ENCODE measurements at places on chromosomes 16 and 17.

- DNase-seq: no peak
These were observed 8.9 kb downstream of the GP2 start for GRCh38 chr16:20318437-20318836.

GRCh38 chr16:70375636-70376611, 29.2 kb downstream of the DDX19A start:
- DNase-seq: no peak

- no peak for DNase-seq
These were observed 5.8 kb downstream of the DNAAF1 start for GRCh38 chr16:84150926-84151325.

- no peak for DNase-seq
These were observed 43.5 kb downstream of the SNX29 start for GRCh38 chr16:12020009-12020408.

DNA sequence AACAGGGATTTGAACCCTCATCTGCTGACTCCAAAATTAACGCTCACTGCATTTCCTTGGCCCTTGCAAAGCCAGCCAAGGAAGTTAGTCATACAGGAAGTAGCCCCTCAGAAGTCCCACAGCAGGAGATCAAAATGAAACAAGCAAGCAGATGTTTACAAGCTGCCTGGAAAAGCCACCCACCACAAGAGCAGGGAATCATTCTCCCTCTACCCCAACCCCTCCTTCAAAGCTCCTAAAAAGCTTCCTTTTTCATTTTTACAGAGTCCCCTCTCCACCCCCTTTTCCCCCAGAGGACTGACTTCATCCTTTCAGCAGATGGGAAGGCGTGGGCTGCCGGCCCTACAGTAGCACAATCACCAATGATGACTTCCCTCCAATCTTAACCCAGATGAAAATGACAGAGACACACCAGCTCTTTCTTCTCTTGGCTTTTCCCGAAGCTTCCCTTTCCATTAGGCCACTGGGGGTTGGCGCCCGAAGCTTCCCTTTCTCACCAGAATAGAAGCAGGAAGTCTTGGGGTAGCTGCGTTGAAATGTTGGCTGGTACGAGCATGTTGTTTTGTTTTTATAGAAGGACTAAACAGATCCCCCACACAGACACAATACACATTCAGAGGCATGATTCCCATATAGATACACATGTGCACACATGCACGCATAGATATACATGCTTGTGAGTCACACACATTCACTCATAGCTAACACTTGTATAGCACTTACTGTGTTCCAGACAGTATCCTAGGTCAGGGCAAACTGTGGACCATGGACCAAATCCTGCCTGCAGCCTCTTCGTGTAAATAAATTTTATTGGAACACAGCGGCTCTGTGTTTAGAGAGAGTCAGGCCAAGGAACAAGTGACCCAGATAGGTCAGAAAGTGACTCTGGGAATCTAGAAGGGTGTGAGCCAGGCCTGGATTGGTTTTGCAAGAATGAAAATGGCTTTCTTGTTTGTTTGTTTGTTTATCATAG, 17.4 kb downstream of the ITPRIPL2 start:
- no peak for DNase-seq

GRCh38 chr16:57988929-57989328, 11.5 kb downstream of the ZNF319 start:
- no peak for DNase-seq

GRCh38 chr16:14446796-14447195, 183.3 kb downstream of the PARN start:
- no peak for DNase-seq

DNA sequence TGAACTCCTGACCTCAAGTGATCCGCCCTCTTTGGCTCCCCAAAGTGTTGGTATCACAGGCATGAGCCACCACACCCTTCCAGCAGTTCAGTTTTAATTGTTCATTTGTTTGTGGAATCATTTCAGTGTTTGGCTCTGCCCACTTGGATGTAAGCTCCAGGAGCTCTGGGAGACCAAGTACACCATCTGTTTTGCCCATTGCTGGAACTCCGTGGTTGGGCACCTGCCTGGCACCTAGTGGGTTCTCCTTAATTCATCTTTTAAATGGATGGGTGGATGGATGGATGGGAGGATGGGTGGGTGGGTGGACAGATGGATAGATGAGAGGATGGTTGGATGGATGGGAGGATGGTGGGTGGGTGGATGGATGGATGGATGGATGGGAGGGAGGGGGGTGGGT, 953 bp upstream of the NECAB2 start:
- DNase-seq: no peak

- DNase-seq: no peak
These were observed 164.5 kb downstream of the PRKCA start for GRCh38 chr17:66466840-66467367.

- DNase-seq: no peak
These were observed 222.8 kb downstream of the PMP22 start for GRCh38 chr17:15042311-15042710.

GRCh38 chr16:7964167-7964566, 626.1 kb downstream of the TMEM114 start:
- DNase-seq: no peak

DNA sequence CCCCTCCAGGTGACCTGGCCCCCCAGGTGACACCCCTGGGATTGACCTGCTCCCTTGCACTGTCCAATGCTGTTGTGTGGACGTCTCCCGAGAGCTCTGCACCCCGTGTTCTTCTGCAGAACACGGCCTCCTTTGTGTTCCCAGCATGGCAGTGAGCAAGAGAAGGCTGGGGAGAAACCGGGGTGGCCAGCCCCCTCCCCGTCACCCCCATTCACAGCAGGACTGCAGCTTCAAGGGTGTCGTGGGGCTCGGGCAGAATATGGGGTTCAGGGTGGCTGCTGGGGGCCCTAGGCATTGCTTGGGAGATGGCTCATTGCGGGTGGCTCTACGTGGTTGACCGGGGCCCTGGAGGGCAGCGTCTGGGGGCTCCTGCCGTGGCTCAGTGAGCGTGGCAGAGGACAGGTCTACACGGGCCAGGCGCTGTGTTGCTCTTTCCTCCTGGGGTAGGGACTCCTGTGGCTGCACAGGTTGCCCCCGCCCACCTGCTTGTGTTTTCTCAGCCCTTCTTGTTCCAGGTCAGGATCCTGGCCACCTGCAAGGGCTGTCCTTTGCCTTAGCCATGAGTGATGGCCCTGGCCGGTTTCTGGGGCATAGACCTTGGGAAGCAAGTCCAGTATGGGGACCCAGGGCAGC, 12.5 kb downstream of the GSE1 start:
- DNase-seq: no peak

DNA sequence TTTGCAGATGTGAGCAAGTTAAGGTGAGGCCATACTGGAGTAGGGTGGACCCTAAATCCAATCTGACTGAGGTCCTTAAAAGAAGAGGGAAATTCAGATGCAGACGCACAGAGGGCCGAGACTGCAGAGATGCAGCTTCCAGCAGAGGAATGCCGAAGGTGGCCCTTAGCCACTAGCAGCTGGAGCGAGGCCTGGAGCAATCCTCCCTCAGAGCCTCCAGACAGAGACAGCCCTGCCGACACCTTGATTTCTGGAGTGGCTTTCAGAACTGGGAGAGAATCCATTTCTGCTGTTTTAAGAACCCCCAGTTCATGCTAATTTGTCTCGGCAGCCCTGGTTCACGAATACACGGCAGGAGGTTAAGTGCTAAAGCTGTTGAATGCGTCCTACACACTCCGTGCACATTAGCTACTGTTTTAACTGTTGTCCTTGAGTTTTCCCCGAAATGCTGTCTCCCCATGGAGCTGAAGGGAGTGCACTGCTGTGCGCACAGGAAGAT, 135.5 kb downstream of the IRF8 start:
- DNase-seq: no peak

DNA sequence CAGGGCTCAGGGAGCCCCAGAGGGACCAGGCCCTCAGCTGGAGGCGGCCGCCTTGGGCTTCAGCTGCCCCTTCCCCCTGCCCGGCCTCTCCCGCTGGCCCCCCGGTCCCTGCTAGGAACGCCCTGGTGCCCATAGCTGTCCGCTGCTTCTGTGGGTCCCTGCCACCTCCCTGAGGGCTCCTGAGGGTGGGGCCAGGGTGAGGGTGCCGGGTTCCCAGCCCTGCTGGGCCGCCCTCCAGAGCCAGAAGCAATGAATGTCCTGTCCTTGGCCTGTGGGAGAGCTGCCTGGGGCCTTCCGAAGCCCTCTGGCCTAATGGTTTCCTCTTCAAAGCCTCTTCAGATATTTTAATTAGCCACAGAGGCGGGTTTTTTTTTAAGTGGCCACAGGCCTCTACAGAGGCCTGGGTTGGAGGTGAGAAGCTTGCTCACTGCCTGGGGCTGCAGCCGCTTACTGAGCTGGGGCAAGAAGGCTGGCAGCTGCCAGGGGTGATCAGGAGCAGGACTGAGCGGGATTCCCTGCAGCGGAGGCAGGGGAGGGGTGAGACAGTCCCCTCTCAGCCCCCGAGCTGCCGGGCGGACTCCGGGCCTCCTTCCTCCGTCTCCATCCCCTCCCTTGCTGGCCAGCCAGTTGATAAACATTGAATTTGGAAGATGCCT, 9.9 kb downstream of the CENPX start:
- DNase-seq: no peak

- no peak for DNase-seq
These were observed 68.4 kb downstream of the SPAG9 start for GRCh38 chr17:51052235-51052634.

DNA sequence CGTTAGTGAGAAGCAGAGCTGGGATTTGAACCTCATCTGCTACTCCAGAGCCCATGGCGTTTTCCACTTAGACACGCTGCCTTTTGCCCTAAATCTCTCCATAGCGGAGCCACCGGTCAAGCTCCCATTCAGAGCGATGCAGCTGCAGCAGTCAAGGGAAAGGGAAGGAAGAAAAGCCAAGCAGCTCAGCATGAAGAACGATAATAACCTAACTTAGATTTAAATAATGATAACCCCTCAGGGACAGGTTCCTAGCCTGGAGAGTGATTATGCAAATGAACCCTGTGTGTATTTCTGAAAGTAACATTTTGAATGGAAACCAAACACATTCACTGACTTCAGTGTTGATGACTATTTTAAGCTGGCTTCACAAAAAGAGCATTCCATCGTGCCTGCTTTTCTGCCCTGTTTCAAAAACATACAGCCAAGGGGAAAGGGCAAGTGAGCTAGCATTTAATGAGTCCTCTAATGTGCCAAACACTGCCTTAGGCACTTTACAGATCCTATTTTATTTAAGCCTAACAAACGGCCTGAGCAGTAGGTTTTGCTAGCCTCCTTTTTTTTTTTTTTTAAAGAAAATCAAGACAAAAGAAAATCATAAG, 798.3 kb downstream of the CDH8 start:
- DNase-seq: no peak

- DNase-seq: no peak
These were observed 1.1 kb downstream of the RARA start for GRCh38 chr17:40309949-40310510.

DNA sequence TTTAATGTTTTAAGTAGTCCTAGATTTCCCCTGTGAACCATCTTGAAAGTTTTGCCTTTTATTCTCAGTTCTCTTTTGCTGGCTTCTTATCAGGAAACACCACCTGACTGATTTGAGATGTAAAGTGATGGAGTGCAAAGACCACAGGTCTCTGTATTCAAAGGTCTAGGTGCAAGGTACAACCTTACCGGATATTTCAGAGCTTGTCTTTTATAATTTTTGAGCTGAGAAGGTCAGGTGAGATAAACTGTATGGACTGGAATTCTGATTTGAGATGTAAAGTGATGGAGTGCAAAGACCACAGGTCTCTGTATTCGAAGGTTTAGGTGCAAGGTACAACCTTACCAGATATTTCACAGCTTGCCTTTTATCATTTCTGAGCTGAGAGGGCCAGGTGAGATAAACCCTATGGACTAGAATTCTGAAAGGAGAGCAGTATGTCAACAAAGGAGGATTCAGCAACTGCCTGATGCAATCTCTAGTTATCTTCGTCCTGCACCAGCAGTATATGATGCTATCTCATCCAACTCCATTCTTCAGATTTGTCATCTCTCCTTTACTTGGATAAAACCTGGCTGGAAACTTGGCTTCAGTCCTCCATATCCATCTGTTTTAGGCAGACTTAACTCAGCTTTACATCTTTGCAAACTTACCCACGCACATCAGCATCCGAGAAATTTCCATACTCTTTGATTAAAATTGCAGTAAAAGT, 64.3 kb downstream of the CENPV start:
- DNase-seq: no peak

DNA sequence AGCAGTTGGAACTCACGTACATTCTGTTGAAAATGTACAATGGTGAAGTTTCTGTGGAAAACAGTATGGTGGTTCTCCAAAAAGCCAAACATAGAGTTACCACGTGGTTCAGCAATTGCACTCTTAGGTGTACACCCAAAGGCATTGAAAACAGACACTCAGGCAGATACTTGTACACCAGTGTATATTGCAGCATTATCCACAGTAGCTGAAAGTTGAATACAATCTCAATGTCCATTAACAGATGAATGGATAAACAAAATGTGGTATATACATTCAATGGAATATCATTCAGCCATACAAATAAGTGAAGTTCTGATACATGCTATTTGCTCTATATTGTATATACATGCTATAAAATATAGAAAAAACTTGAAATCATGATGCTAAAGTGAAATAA, 23.2 kb downstream of the TBX2 start:
- no peak for DNase-seq
